GM23338 (cell line): ENCODE measurements at places on chromosomes 7 and 10. TPM values are rescaled to one million over a fixed set of nuclear protein-coding genes. Genes with fewer than 3 reads are reported as not detected.

DNA sequence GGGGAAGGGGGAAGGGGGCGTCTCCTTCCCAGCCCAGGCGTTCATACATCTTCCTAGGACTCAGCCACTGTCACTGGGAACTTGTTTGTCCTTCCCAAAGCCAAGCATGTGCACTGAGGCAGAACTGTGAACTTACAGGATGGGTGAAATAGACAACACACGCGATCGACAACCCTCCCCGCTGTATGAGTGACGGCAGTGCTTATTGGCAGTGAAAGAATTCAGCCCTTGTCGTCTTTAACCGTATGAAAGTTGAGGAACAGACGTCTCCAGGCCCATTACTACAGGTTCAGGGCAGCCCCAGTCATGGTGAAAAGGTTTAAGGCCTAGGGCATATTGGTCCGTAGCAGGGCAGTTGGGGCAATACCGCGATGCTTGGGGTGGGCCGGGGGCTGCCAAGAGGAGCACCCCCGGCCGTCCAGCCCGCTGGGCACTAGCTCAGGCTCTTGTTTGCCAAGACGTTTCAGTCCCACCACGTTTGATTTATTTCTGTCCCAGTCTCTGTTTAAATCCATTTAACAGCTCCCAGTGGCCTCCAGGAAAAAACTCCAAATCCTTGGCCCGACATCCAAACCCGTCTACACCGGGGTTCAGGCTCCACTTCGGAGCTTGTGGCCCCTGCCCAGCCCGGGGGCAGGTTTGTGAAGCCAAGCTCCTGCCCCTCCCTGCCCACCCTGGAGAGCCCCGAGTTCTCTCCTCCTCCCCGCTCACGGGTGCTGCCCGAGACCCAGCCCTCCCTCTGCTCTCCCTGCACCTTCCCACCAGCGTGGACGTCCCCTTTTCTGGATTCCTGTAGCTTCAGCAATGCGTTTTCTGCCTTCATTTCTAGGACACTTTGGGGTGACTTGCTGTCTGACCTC lies 159.8 kb downstream of the DNAJB6 start:
- DNase-seq, result no peak

GRCh38 chr10:99661377-99661763 lies 2.1 kb downstream of the ENTPD7 start:
- DNase-seq, result no peak

DNA sequence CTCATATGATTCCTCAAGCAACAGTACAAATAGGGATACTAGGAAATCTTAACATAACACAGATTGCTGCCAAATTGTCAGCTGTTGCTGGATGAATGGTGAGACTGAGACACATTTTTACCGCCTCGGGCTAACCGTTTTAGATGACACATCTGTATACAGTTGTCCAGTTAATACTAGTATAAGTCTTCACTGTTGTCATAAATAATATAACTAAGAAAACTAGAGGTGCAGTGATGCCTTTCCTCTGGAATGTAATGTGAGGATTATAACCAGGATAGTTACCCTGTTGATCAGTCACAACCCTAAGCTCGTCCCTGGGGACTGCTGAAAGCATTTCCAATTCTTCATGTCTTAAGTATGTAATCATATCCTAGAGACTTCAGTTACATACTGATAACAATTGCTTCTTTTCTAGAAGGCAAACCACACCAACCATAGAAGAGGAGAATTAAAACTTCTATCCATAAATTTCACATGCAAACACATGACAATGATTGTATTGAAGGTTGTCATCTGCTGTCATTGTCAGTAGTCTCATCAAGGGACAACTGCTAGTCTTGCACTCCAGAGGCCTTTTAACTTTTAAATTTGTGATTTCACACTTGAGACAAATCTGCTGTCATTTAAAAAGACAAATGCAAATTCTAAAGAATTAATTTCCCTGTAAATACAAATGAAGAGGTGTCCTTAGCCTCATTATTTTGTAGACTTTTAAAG lies 100.4 kb upstream of the SEMA3D start:
- no peak for DNase-seq

DNA sequence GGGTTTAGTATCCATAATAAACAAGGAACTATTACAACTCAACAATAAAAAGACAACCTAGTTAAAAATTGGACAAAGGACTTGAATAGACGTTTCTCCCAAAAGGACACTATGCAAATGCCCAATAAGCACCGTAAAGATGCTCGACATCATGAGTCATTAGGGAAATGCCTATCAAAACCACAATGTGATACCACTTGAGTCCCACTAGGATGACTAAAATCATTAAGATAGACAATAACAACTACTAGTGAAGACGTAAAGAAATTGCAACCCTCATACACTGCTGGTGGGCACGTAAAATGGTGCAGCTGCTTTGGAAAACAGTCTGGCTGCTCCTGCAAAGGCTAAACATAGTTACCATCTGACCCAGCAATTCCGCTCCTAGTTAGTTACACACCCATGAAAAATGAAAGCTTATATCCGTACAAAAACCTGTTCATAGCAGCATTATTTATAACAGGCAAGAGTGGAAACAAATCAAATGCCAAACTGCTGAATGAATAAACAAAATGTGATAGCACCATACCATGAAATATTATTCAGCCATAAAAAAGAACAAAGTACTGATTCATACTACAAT lies 17.3 kb downstream of the CCDC3 start:
- DNase-seq, result no peak

DNA sequence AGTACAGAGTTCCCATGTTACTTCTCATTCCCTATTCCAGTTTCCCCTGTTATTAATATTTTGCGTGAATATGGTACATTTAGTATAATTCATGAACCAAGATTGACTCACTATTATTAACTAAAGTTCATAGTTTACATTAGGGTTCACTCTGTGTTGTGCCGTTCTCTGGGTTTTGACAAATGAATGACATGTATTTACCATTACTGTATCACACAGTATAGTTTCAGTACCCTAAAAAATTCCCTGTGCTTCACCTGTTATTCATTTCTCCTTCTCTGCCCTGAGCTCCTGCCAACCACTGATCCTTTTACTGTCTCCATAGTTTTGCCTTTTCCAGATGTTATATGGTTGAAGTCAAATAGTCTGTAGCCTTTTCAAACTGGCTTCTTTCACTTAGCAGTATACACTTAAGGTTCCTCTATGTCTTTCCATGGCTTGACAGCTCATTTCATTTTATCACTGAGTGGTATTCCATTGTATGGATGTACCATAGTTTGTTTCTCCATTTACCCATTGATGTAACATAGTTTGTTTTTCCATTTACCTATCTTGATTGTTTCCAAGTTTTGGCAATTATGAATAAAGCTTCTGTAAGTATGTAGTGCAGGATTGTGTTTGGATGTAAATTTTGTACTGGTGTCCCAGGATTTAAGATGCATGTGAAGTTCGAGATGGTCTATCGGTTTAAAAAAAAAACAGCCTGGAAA lies 58.8 kb downstream of the CDK14 start:
- no peak for DNase-seq

DNA sequence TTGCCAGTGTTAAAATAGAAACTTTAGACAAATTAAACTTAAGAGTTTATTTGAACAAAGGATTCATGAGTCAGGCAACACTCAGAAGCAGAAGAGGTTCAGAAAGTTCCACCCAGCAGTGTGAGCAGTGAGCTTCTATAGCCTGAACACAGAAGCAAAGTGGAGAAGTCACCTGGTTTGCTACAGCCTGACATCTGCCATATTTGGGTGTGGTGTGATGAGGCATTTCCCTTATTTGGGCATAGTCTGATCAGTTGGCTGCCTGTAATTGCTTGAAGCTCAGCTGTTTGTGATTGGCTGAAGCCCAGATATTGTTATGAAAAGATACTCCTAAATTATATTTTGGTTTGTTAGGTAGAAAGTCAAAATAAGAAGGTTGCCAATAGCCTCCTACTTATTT lies 39.1 kb downstream of the VWC2 start:
- DNase-seq, result no peak

DNA sequence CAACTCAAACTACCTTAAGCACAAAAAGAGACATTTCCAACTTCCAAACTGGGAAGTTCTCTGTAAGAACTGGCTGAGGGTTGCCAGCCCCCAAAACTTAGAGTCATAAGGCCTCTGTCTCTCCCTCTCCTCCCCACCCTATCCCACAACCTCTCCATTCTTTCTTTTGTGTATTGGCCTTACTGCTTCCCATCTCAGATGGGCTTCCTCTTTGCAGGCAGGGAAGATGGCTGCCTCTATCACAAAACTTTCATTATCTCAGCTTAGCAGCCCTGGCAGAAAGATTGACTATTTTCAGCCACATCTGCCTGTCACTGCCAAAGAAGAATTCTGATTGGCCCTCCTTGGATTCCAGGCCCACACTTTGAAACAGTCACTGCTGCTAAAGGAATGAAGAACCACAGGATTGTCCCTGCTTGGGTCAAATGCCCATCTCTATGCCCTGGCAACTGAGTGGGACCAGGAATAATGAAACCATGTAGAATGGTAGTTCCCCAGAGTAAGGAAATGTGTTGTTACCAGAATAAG lies 58.0 kb upstream of the PRKAR2B start:
- no peak for DNase-seq

The LRRC4 gene
- 3.6 and 5.2 TPM in 2 replicates for total RNA-seq

GRCh38 chr7:2807845-2808772 lies 36.0 kb downstream of the GNA12 start:
- peak; percentile 51 for DNase-seq
